ENCODE measurements at places on chromosomes 12 and 14. TPM values are rescaled to one million over a fixed set of nuclear protein-coding genes. Genes with fewer than 3 reads are reported as not detected.

DNA sequence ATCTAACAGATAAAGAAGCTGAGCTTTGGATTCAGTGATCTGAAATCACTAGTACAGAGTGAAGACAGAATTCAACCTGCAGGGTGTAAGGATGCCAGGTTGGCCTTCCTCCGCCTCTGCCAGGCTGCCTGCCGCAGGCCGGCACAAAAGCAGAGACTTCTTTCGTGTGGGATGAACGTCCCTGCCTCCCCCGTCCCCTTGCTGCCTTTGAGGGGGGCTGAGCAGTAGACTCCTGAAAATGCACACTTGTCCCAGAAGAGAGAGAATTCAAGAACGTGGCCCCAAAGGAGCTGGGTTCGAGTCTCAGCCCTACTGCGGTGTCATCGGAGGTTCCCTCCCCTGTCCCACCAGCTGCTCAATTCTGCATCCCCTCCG lies 154.3 kb downstream of the BCL11B start:
- H3K4me3 ChIP-seq, result no peak overlapping the region
- no peaks in the 10 kb centered on the region for H3K4me1 ChIP-seq
- H3K36me3 ChIP-seq, result no peaks in the 10 kb centered on the region

- H3K27me3 ChIP-seq, result no peaks in the 10 kb centered on the region
- H3K4me3 ChIP-seq, result no peak overlapping the region
- no peaks in the 10 kb centered on the region for H3K4me1 ChIP-seq
- H3K27ac ChIP-seq, result no peak overlapping the region
These were observed 282.3 kb upstream of the PRICKLE1 start for GRCh38 chr12:42871816-42872215.

Gene STX2
- 5.3 TPM for total RNA-seq

DNA sequence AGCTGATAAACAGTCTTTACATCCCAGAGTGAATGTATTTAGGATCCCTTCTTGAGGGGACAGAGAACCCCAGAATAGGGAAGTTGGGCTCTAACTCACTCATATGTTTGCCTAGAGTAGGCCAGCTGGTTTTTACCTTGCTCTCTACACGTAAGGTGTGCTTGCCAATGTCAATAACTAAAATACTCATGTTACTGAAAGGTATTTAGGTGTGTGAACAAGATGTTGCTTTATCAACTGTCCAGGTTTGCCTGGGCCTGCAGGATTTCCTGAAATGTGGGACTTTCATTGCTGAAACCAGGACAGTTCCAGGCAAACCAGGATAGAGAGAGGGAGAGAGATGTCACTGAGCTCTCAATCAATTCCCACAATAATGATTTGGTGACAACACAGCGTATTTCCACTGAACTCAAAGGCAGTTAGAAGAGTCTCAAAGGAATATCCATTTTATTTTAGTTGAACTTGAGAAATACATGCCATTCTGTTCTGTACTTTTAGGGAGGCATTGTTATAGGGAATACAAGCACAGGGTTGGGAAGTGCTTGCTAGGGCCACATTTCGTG lies 171.7 kb downstream of the NRXN3 start:
- no peaks in the 10 kb centered on the region for H3K36me3 ChIP-seq
- H3K27ac ChIP-seq, result no peak overlapping the region
- no peaks in the 10 kb centered on the region for H3K27me3 ChIP-seq
- DNase-seq, result peak; percentile 49
- no peak overlapping the region for H3K4me3 ChIP-seq

DNA sequence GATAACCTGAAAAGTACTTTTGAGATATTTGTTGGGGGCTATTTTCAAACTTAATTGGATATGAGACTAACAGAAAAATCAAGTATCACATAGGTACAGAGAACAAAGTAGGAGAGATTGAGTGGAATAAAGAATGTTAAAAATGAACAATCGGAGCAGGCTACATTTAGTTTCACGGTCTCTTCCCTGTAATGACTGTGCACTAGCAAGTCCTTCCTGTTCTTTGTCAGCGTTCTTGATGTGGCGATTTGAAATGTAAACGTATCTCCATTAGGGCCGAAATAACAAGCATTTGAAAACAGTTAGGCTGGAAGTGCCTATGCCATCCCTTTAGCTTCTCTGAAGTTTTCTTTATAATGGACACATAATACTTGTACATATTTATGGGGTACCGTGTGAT lies 31.0 kb downstream of the SLC25A29 start:
- H3K27ac ChIP-seq, result no peak overlapping the region
- peaks cover 84% of the 10 kb centered on the region for H3K4me1 ChIP-seq

DNA sequence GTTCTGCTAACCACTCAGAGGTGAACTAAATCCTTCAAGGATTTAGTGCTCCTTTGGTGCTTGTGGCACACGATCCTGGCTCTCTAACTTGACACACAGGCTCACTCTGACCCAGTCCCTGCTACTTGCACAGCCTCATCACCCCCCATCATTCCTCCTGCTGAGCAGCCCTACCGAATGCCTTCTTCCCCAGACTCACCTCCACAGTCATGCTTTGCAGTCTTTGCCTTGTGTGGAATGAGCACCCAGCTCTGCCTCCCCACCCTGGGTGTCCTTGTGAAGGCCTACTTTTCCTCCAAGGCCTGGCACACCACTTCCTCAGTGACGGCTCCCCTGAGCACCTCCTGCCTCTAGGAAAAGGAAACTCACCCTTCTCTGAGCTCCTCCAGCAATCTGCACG lies 7.9 kb upstream of the TINF2 start:
- no peak for DNase-seq
- H3K4me3 ChIP-seq, result no peak overlapping the region
- no peaks in the 10 kb centered on the region for H3K36me3 ChIP-seq
- H3K27ac ChIP-seq, result no peak overlapping the region

Gene TAS2R8
- total RNA-seq, result not detected

Gene SDSL
- 5.9 TPM for total RNA-seq

Gene CACNA2D4
- total RNA-seq, result 0.58 TPM

Gene KERA
- total RNA-seq, result not detected

- no peak for DNase-seq
- no peaks in the 10 kb centered on the region for H3K36me3 ChIP-seq
- no peak overlapping the region for H3K4me3 ChIP-seq
- H3K27ac ChIP-seq, result peak overlapping the region; percentile 52
- peaks cover 16% of the 10 kb centered on the region for H3K4me1 ChIP-seq
- peaks cover 31% of the 10 kb centered on the region for H3K27me3 ChIP-seq
These were observed 8.3 kb downstream of the ANKRD33 start for GRCh38 chr12:51896236-51896635.

- DNase-seq, result no peak
- no peaks in the 10 kb centered on the region for H3K4me1 ChIP-seq
- H3K36me3 ChIP-seq, result no peaks in the 10 kb centered on the region
- no peaks in the 10 kb centered on the region for H3K27me3 ChIP-seq
- H3K4me3 ChIP-seq, result no peak overlapping the region
- H3K27ac ChIP-seq, result no peak overlapping the region
These were observed 207.0 kb downstream of the ADAMTS20 start for GRCh38 chr12:43345023-43345422.

GRCh38 chr12:12813120-12814101 lies at the start of gene DDX47:
Gene DDX47, plus strand, starts transcription at chr12:12813346. Its CDS starts 22 bp downstream, at chr12:12813368.
- peak within 1 kb of the TSS; percentile 70 for H3K4me3 ChIP-seq
- H3K27ac ChIP-seq, result peak within 1 kb of the TSS; percentile 34
- H3K4me1 ChIP-seq, result peaks cover 48% of the 10 kb centered on the region
- peak; percentile 98 for DNase-seq

Data from stomach (tissue), 19 donors.